ENCODE measurements at places on chromosomes 1 and 21.

DNA sequence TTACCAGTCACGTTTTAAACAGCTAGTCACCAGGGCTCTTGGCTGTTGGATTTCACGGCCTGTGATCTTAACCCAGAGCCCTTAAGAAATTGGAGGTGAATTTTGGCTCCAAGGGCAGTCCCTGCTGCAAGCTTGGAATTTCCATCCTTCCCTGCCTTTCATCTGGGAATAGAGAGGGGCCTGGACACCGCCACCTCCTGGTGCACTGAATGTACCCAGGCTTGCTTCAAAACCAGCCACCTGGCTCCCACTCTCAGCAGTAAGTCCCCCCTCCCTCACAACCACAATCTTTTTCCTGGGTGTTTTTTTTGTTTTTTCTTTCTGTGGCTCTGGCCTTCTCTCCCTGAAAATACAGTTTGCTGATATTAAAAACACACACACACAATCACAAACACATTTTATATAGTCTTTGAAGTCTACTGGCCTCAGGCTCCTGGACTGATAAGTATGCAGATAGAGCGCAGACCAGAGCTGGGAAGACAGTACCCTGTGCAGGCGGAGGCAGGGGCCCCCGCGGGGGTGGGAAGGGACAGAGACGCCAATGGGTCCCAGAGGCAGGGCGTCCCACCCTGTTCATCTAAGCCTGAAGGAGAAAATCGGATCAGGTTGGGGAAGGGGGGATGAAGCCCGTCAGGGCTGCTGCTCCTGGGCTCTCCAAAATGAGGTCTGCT is 65.8 kb upstream of the IGSF21 start:
- no peak for DNase-seq

GRCh38 chr1:89167590-89168230 is 8.1 kb downstream of the GBP7 start:
- DNase-seq: no peak

GRCh38 chr1:207072233-207072632 is 16.4 kb upstream of the C4BPB start:
- DNase-seq: no peak

DNA sequence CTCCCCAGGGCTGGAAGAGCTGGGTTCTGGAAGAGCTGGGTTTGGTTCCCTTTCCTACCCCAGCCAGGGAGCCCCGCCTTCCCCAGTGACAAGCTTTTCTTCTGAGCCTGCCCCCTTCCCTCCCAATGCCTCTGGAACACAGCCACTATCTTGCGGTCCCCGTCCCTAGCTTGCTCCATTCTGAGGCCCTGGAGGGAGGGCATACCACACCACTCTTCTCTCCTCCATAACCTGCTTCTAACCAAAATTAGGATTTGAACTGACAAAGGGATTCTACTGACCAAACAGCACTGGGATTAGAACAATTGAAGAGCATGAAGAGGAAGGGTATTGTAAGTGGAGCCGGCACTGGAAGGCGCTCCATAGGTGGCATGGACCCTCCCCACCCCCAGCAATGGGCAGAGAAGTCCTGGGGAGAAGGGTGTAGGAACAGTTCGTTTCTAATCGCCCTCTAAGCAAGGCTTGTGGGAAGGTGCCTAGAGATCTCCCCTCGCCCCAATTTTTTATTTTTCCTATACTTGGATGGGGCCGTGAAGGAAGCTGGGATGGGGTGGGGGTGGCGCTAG is 690 bp downstream of the C1orf216 start:
- no peak for DNase-seq

GRCh38 chr1:206859082-206859521 is 6.3 kb upstream of the IL20 start:
- DNase-seq: no peak

DNA sequence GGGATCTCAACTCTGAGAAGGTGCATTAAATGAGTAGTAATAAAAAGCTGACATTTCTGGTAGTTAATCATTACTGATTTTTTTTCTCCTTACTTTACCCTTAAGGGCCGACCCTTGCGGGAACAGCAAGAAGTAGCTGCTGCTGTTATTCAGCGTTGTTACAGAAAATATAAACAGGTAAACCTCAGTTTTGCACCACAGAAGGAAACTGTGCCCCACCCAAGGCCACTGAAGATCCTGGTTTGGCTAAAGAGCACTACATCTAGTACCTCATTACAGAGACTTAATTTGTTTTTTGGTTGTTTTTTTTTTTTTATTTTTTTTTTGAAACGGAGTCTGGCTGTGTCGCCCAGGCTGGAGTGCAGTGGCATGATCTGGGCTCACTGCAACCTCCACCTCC is 23.5 kb upstream of the VAMP3 start:
- no peak for DNase-seq

DNA sequence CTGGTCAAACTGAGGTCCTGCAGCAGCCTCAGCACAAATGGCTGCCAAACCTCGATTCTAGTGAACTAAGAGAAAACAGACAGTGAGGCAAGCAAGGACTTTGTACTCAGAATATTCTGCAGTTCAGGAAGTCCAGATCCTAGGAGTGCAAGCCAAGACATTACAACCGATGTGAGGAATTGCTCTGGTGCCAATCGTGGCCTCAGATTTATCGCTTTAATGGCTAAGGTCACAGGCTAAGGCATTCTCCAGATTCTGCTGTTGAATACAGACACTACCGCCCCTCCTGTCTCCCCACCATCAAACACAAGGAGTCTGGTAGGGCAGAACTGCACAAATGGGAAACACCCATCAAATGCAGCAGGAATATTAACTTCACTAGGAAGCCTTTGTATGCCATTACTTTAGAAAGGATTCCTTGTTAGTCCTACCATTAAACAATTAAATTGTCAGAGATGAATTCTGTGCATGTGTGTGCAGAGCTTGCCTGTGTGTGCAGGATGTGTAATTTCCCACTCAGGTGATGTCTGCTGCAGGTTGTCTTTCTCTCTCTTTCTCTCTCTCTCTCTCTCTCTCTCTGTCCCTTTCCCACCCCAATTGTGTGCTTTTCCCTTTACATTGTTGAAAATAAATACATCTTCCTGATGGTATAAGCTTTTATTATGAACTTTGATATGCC is 9.2 kb upstream of the SERTAD4 start:
- DNase-seq: no peak

DNA sequence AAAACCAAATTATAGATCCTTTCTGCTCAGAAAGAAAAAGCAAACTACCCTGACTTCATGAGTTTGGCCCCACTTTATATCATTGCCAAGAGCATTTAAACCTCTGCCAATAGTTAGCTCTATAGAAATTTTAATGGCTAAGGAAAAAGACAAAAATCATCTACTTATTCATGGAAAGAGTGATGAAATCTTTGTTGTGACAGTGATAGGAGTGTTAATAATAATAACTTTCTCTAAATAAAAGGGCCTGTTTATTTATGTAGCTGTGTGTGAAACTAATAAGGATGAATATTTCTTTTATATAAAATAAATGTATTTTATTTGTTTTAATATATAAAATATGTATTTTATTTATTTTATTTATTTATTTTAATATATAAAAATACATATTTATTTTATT is 6.4 kb downstream of the CHODL start:
- no peak for DNase-seq

DNA sequence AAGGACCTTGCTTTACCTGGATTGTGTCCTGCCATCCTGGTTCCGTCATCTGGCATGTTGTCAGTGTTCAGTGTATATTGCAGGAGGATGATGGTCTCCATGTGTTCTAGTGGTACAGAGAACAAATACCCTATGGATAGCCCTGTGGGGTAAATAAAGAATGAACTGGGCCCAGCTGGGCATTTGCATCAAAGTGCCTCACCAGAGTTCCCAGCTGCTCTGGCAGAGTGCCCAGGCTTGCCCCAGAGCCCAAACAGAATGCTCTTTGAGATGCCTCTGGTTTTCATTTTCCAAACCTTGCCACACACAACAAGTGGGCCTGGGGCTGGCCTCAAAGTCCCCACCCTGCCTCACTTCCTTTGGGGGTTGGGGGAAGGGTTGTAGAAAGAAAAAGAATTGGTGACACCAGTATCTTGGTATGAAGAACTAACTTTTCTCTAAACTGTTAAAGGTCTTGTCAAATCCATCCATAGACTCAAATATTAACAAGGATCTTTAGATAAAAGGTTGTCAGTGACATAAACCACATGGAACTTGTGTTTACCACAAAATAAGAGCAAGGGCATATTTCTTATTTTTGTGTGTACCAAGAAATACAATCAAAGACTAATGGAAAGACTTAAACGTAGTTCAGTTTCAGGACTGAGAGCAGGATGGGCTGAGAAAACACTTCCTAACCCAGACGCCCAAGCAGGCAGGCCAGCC is 82.2 kb downstream of the LMO4 start:
- DNase-seq: no peak

DNA sequence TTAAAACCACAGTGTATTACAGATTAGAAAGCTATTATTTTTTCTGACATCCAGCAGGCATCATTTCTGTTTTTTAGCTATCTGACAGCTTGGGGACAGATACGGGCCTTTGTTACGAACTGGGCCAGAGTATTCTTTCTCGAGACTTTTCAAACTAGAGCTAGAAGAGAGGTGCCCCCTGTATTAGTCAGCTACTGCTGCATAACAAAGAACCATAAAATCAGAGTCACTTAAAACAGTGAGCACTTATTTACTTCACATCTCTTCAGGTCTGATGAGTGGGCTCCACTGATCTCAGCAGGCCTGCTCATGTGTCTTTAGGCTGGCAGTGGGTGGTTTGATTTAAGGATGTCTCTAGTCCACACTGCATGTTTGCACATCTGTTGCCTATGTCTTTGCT is 67.8 kb downstream of the BACH1 start:
- no peak for DNase-seq

- DNase-seq: no peak
These were observed 43.0 kb upstream of the CCDC190 start for GRCh38 chr1:162904023-162904422.

- DNase-seq: no peak
These were observed 32.6 kb downstream of the OPTC start for GRCh38 chr1:203526572-203526971.

Measured in stimulated activated CD8-positive, alpha-beta memory T cell treated with anti-CD3 and anti-CD28 coated beads, Interleukin-15, amount 100 ng/mL, for 1 hour (primary cell).